Activated T-cell treated with anti-CD3 and anti-CD28 coated beads, Interleukin-2, amount 50 U/mL, for 72 hours (primary cell): ENCODE measurements at places on chromosomes 3 and 15.
A peak's percentile ranks its signal among the peaks of the same experiment; 100 is the strongest.

GRCh38 chr15:76139368-76140073, 79.7 kb downstream of the TMEM266 start:
- peak; percentile 79 for DNase-seq

DNA sequence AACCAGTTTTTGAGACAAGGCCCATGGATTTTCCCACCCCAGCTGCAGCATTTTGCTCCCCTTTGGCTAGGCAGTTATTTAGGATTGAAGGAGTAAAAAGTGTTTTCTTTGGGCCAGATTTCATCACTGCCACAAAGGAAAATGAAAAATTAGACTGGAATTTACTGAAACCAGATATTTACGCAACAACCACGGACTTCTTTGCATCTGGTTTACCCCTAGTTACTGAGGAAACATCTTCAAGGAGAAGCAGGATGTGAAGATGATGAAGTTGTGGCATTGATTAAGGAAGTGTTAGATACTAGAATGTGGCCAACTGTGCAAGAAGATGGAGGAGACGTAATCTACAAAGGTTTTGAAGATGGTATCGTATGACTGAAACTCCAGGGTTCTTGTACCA, 165.2 kb upstream of the MYRIP start:
- DNase-seq: no peak

- peak; percentile 94 for DNase-seq
Observed at GRCh38 chr15:90931828-90932659, at the start of gene HDDC3. Gene HDDC3, minus strand, starts transcription at chr15:90932549. Its CDS starts 9 bp downstream, at chr15:90932540.

DNA sequence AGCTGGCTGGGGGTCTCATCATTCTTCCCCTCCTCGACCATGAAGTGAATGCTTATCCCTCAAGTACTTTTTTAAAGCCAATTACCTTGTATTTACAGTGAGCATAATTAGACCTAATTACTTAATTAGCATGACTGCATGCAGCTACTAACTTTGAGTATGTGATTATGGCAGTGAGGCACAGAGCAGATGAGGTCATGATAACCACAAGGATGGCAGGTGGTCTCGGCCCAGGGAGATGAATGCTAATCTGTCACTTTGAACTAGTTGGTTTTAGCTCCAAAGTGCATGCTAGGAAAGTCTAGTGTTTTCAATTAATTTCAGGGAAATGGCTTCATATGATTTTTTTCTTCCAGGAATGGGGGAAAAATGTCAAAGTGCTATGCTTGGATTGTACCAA, 233.8 kb downstream of the NTRK3 start:
- DNase-seq: no peak

DNA sequence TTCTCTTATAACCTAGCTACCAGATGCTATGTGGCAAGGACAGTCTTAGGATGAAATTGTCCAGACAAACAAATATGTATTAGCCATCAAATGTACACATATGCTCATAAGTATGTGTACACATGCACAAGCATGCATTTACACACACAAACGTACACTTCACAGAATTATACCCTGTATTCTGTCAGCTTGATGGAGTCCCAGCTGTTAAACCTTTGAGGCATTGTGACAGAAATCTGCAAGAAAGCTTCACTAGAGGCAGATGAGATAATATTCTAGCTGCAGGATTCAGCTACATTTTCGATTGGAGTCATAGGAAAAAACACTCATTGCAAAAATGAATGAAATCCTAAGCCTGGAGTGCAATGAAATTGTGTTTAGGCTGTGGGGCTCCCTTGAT, 110.6 kb downstream of the CHL1 start:
- DNase-seq: no peak

DNA sequence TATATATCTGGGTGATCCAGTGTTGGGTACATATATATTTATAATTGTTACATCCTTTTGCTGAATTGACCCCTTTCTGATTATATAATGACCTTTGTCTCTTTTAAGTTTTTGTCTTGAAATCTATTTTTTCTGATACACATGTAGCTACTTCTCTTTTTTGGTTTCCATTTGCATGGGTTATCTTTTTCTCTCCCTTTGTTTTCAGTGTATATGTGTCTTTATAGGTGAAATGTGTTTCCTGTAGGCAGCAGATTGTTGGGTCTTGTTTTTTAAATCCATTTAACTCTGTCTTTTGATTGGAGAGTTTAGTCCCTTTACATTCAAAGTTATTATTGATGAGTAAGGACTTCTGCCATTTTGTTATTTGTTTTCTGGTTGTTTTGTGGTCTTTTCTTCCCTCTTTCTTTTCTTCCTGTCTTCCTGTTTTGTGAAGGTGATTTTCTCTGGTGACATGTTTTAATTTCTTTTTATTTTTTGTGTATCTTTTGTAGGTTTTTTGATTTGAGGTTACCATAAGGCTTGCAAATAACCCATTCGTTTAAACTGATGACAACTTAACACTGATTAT, 56.8 kb downstream of the STARD9 start:
- no peak for DNase-seq

DNA sequence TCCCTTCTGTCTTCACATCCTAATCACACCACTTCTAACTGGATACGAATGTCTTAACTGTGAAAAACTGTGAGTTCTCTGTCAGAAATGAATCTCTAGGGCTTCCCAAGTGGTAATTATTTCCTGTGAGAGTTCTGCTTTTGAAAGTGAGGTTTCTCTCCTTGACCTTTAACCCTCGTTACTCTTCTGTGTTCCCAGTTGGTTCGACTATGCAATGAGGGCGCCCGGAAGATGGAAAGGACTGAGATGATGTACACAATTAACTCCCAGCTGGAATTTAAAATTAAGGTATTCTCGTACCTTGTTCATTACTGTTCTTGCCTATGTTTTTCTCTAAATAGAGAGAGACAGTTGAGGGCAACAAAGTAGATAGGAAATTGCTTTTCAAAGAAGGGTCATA, 96.5 kb downstream of the ARHGEF26 start:
- no peak for DNase-seq

- DNase-seq: no peak
Observed at GRCh38 chr3:88713233-88713691, 394.2 kb upstream of the EPHA3 start.

GRCh38 chr3:54784021-54784420, 143.8 kb downstream of the LRTM1 start:
- no peak for DNase-seq

DNA sequence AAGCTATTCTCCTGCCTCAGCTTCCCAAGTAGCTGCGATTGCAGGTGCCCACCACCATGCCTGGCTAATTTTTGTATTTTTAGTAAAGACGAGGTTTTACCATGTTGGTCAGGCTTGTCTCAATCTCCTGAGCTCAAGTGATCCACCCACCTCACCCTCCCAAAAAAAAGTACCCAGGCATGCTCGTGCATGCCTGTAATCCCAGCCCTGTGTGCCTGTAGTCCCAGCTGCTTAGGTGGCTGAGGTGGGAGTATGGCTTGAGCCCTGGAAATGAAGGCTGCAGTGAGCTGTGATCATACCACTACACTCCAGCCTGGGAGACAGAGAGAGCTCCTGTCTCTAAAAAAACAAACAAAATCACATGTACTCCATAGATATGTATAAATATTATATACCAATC, 176.5 kb downstream of the SOX2 start:
- DNase-seq: no peak

DNA sequence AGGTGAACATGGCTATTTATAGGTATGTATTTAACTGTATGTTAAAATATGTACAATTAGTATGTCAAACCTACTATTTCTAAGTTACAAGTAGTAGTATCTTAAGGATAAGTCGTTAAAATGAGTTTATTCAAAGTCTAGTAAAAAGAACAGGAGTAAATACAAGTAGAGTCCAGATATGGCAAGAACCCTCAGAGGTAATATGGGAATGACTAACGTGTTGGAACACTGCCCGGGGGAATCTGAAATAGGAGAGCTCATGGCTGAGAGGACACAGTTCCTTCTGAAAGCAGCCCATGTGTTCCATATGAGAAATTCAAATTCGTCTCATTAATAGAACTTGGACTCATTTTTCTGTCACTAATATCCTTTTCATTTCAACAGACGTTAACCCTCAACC, 158.8 kb downstream of the CLSTN2 start:
- DNase-seq: no peak

GRCh38 chr15:44537735-44538240, 841 bp downstream of the EIF3J start:
- DNase-seq: peak; percentile 16

GRCh38 chr3:60154011-60154410, 1097.2 kb downstream of the FHIT start:
- no peak for DNase-seq

DNA sequence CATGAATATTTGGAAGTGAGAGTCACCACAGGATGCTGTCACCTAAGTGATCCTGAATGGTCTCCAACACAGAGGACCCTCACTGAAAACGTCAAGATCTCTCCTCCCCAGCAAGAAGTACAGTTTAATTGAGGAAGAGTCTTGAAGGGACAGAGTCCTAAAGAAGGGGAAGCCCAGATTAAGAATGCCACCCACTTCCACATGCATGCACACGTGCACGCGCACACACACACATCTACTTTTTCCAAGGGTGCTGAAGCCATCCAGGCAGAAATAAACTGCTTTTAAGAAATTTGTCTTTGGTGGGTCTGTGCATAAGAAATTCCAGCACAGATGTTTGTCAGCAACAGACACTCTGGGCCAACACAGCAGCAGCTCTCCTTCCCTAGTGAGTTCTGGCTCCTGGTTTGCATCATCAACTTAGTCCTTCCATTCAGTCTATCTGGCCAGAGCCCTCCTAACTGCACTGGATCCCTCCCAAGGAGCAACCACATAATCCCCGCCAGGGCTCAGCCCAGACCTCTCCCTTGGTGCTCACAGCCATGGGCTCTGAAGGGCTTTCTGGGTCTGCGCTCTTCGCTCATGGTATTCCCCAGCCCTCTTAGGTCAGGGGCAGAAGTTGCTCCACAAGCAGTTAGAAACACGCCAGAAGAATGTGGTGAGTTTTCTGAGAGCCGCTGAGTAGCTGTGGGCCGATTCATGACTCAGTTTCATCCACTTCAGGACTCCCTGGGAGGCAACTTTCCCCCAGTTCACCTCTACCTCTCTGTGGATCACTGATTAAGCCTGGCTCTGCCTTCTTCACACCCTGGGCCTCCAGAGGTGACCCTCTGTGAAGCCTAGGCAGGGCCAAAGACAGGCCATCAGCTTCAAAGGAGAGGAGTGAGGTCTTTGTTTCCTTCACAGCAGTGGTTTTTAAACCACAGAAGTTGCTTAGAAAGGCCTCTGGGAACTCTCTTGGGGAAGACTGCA, 132.6 kb upstream of the LIPC start:
- no peak for DNase-seq

- no peak for DNase-seq
Observed at GRCh38 chr15:51367322-51367976, 26.0 kb downstream of the GLDN start.

- DNase-seq: no peak
Observed at GRCh38 chr3:147797095-147797494, 387.9 kb downstream of the ZIC1 start.

DNA sequence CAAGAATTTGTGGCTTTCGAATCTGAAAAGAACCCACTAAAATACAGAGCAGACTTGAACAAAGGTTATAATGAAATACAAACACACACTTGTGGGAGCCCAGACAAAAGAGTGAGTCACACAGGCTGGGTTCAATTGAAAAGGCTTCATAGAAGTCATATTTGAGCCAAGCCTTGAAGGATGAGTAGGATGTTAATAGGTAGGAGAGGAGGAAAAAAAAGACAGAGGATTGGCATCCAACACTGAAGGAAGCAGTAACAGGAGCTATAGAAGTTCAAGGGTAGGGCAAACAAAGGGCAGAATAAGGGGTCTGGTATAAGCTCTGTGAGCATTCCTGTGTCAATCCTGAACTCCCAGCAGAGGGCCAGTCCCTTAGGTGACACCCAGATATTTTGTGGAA, 325.4 kb downstream of the FOXP1 start:
- no peak for DNase-seq

DNA sequence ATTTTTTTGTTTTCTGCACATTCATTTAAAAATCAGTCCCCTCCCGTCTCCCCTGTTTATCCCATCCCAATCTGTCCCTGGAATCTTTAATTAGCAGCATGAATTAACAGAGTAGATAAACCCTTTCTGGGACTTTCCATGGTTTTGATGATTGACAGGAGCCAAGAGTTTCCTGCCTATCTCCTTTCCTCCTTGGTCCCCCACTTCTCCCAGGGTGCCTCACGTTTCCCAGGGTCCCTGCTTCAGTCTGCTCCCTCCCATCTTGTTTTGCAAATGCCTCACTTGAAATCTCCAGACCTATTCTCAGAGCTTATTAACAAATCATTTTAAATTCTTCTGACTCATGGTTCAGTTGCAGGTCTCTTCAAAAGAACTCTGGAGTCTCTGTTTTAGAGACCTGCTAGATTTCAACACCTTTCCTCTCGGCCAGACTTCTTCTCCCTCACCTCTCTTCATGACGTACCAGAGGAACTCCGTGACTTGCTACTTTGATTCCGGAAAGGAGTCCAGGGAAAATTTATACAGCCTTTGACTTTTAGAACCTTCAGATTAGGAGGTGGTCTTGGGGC, 238.5 kb downstream of the ITPR1 start:
- no peak for DNase-seq

DNA sequence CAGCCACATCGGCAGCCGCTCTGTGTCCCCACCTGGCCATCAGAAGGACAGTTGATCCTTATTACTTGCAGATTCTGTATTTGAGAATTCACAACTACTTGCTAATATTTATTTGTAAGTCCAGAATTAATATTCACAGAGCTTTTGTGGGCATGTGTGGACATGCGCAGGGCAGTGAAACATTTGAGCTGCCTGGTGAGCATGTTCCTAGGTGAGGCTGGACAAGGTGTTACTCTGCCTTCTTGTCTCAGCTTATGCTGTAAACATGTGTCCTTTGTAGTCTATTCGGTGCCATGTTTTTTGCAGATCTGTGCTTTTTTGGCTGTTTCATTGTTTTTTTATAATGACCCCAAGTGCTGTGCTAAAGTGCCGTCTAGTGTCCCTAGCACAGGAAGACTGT, 15.6 kb downstream of the FAH start:
- no peak for DNase-seq

DNA sequence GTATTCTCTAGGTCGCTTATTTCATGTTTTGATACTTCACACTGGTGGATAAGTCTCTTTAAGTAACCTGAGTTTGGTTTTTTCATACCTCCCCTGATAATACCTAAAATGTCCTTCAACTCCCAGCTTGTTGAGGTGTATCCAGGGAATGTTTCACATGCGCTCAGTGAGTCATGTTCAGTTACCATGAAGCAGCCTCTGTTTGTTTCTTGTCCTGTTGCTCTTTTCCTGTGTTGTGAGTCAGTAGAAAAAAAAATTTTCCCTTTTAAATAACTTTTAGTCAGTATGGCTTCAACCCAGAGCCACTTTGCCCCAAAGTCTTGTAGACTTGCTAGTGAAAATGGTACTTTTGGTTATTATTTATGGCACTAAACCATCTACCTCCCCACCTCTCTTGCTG, 278.4 kb upstream of the ZPLD1 start:
- DNase-seq: no peak

GRCh38 chr3:143337387-143337786, 217.8 kb downstream of the CHST2 start:
- DNase-seq: no peak
